ENCODE measurements at places on chromosomes 1 and 21.

GRCh38 chr1:41482001-41482765 is 2.3 kb downstream of the EDN2 start:
- DNase-seq = no peak

GRCh38 chr21:37437376-37438080 is 71.0 kb downstream of the DYRK1A start:
- no peak for DNase-seq

GRCh38 chr1:63951059-63951946 is 177.5 kb downstream of the ROR1 start:
- no peak for DNase-seq

GRCh38 chr1:227062306-227062705 is 122.2 kb downstream of the COQ8A start:
- no peak for DNase-seq

DNA sequence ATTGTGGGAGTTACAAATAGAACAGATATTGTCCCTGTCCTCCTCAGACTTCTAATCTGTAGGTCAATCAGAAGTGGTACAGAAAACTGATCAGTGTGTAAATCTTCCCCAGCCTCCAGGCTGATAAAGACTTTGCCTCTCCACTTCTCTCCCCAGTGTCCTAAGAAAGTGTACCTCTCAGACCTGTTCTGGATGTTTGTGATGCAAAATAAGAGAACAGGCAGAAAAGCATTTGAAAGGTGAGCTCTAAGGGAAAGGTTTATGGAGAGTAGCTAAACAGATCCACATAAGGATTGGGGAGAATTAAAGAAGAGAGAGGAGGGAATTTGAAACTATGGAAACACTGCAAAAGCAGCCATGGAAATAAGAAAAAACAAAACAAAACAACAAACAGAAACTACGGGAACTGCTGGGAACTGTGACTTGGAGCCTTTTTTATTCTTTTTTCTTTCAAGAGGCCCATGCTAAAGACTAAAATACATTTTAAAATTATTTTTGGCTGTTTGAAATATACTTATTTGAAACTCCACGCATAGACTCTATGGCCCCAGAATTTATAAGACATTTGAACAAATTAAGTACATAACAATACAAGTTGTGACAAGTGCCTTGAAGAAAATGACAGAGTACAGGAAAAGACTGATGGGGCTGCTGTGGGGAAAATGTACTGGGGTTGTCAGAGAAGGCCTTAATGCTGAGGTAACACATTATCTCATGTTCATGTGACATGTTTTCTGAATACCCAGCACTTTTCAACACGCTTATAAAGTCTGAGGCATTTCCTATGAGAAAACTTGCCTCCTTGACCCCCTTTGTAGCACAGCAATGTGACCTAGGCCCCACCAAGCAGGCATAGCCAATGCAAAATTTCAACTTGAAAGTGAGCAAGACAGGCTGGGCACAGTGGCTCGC is 51.2 kb downstream of the TRAF5 start:
- no peak for DNase-seq

- DNase-seq = no peak
Observed at GRCh38 chr1:224710196-224710595, 94.1 kb downstream of the CNIH3 start.

GRCh38 chr1:58966103-58966916 is 182.5 kb upstream of the JUN start:
- no peak for DNase-seq

DNA sequence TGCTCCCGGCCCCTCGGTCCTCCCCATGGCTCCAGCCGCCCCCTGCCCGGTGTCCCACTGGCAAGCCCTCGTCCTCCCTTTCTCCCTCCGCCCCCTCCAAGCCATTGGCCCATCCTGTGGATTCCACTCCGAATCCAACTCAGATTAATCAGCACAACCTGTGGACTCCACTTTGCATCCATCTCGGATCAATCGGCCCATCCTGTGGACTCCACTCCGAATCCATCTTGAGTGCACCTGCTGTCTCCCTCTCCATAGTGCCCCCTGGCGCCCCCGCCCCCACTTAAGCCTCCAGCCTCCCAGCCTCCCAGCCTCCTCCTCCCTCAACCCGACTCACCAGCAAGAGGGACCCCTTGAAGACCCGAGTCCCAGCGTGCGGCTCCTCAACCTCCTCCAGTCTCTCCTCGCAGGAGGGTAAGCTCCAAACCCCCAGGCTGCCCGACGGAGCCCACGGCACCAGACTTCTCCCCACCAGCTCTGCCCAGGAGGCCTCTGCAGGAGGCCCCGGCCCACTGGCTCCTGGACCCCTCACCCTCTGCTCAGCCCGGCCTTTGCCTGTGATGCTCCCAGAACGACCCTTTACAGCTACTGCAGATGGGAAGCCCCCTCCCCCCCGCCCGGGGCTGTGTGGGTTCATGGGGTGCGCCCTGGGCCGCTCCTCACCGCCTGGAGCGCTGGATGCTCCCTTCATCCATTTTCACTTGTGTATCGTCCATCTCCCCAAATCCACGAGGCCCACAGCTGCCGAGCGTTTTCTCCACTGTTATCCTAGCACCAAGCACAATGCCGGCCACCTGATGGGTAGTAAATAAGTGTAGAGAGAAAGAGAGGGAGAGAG is 40.6 kb upstream of the TSPEAR start:
- no peak for DNase-seq

DNA sequence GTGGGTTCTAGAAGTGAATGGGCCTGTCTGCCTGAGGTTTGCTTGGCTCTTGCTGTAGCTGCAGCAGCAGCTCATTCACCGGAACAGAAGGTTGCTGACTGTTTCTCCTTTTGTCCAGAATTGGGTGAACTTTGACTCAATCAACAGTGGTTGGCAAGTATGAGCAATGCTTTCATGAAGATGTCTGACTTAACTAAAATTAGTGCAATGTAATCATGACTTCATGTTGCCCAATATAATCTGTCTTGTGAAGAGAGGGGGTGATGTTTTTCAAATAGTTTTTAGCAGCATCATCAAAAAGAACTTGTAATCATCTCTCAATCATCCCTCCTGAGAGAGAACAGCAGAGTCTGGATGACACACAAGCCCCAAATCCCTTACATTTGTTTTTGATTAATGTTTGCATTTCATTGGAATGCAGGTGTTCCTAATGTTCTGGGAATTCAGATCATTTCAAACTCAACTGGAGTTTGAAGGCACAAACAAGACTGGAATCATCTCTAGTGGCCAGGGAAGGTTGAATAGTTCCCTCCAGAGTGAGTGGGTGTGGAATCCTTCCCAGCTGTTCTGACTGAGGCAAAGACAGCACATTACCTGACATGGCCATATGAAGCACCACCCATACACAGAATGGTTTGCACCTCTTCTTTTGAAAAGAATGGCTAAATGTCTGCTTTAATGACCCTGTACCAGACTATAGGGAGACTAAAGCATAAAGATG is 82.9 kb downstream of the HLX start:
- no peak for DNase-seq

- no peak for DNase-seq
Observed at GRCh38 chr1:189275796-189276195, 1201.9 kb downstream of the BRINP3 start.

DNA sequence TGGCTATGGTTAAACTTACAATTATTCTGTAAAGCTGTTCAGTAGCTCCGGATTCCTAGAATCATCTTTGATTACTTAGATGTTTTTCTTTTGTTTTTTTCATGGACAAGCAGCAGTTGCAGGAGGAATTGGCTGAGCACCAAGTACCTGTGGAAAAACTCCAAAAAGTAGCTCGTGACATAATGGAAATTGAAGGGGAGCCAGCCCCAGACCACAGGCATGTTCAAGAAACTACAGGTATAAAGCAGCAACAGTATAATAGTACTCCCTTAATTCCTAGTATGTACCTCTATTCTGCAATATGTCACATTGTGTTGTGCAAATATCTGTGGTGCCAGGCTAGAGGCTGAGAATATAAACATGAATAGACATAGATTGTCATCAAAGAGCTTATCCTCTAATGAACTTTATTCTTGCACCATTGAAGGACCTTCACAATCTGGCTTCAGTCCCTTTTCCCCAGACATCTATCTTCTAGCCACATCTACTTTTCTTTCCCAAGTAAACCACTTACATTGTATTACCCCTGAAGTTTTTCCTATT is 132.3 kb upstream of the BMP8A start:
- DNase-seq = no peak

GRCh38 chr1:38138498-38139233 is 92.1 kb upstream of the POU3F1 start:
- no peak for DNase-seq

DNA sequence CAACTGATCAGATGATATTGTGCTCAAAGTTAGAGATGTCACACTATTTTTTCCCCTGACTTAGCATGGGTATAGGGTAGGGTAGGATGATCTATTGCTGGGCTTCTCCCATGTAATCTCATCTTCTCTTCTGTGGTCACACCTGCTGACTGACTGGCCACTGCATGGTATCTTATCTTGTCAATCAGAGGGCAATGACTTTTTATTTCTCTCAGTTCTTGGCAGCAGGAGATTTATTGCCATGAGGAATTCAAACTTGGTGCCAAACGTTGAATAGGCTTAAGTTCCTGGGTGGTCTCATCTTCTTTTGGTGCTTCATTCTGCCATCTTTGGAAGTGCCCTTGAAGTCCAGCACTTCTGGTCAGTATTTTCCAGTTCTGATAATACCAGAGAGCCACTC is 226.4 kb upstream of the POGK start:
- no peak for DNase-seq

GRCh38 chr1:85569737-85570404 is 10.7 kb upstream of the CCN1 start:
- no peak for DNase-seq

DNA sequence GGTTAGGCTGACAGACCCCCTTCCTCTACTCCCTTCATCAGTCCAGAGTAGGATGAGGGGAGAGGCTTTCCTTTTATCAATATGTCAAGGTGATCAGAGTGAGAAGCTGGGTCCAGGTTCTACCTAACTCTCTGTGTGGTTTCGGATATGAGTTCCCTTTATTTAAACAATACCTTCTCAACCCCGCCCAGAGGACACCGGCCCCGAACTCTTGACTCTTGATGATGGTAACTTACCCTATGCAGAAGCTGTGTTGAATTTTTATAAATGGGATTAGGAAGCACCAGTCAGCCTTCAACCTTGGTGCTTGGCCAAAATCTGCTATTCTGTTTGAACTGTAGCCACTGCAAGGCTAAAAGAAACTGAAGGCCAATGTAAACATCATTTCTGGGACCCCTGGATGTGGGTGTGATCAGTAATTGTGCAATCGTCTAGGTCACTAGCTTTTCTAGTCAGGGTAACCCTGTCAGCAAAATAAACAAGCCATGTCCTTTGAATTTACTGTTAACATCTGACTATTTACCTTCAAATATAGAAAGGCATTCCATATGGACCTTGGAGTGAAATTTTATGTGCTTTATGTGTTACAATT is 398.3 kb downstream of the SEC16B start:
- no peak for DNase-seq

- DNase-seq = no peak
Observed at GRCh38 chr1:47644212-47644573, 206.3 kb downstream of the FOXD2 start.

GRCh38 chr1:1245178-1245816 is 1.2 kb downstream of the C1QTNF12 start:
- DNase-seq = no peak

DNA sequence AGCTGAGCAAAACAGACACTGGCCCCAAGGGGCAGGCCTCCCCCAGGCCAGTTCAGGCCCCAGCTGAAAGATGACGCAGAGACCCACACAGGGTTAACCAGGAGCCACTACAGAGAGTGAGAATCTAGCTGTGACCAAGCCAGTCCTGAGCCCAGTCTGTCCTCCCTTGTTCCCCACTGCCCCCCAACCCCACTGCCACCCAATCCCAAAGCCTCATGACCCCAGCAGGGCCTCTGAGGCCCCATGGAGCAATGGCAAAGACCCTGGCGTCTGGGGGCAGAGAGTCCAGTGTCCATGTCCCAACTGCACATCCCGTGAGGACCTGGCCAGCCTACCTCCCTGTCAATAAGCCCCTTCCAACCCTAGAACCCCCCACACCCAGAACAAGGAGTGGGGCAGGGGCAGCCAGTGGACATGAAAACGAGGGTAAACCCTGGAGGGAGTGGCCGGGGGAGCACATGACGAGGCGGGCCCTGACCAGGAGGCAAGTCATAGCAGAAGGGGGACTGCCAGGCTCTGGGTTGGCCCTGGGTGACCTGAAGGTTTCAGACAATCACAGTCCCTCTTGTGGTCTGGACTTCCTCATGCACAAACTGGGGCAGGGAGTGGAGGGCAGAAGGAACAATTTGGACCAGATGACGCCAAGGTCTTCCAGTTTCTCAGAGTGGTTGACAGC is 100.5 kb downstream of the GLIS1 start:
- no peak for DNase-seq

GRCh38 chr1:232225336-232226131 is 404.4 kb downstream of the SIPA1L2 start:
- DNase-seq = no peak

GRCh38 chr21:45082736-45083135 is 8.4 kb downstream of the ADARB1 start:
- DNase-seq = no peak

DNA sequence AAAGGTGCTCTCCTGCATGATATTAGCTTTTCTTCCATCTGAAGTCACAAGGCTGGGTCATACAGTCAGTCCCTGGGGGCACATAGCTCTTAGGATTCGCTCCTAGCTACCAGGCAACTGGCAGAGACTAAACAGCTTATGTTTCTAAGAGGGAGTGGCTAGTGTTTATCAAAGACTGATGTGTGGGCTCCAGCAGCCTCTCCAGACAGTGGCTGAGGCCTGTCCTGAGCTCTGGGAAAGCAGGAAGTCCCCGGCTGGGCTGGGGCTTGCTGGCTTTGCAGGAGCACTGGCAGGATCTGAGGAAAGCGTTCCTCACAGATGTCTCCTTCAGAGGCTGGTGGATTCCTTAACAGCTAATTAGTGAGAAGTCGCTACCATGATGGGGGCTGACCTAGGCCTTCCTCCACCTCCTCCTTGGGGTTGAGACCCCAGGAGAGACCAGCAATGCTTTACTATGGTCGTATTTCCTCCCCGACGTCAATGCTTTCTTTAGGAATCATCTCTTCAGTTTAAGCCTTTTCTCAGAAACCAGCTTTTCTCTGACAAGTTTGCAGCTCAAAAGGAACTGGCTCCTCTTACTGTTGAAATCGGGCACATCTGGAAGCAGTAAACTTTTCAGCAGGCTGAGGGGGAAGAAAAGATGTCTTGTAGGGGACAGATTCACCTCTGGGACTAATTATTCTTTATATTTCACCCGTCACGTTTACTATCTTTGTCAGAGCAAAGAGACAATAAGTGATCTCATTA is 33.5 kb upstream of the HHAT start:
- DNase-seq = no peak

GRCh38 chr1:176178316-176178715 is 28.8 kb downstream of the COP1 start:
- DNase-seq = no peak

- no peak for DNase-seq
Observed at GRCh38 chr1:68291688-68292384, 59.5 kb upstream of the WLS start.

DNA sequence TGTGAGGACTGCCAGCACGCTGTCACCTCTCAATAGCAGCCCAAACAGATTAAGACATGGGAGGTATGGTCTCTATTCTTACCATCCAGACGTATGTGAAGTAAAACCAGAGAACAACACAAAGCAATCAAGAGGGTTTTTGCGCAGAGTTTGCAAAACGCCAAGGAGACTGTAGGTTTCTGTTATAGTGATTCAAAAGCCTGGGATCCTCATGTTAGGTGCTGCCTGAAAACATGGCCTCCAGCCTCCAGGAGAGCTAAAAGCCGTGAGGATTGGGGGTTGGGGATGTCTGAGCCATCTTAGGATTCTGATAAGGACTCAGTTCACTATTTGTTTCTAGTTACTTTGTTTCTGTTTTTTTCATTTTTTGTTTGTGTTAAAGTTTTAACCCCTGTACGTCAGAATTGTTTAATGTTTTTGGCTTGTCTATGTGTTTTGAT is 4.2 kb upstream of the CCT8 start:
- no peak for DNase-seq

- DNase-seq = no peak
Observed at GRCh38 chr1:17849216-17849615, 94.1 kb downstream of the ACTL8 start.

Data from hypothalamus (tissue), 51 donors.